ENCODE measurements at places on chromosomes 3 and 15.

DNA sequence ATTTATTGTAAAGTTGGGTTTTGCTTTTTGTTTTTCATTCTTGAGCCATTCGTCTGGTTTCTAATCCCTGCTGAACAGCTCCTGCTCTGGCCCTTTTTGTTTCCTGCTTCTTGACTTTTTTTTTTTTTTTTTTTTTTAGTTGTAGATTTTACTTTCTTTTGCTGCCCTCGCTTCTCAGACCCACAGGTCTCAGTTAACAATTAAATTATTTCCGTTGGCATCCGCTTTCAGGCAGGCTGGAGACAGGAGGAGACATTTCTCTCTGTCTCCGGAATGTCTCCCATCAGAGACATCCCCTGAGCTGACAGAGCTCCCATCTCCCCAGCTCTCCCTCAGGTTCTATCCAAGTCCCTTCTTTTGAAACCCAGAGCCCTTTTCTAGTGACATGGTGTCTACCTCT is 68.6 kb downstream of the SLC6A6 start:
- no peak overlapping the region for H3K27ac ChIP-seq
- no peak for ATAC-seq
- no peaks in the 10 kb centered on the region for H3K27me3 ChIP-seq

DNA sequence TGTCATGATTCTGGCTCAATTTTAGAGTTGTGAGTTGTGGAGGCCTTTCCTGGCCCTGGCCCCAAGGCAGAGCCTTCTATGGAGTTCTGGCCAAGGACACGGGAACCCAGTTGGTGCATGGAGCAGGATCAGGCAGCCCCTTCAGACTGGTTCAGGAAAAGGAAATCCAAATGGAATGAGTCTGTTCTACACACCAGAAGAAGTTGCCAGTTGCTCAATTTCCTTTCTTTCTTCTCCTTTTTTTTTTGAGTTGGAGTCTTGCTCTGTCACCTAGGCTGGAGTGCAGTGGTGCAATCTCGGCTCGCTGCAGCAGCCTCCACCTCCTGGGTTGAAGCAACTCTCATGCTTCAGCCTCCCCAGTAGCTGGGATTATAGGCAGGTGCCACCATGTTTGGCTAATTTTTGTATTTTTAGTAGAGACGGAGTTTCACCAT is 28.9 kb upstream of the BHLHE40 start:
- no peaks in the 10 kb centered on the region for H3K4me1 ChIP-seq
- no peaks in the 10 kb centered on the region for H3K27me3 ChIP-seq
- no peak overlapping the region for H3K27ac ChIP-seq
- ATAC-seq, result no peak
- H3K4me3 ChIP-seq, result no peak overlapping the region
- H3K36me3 ChIP-seq, result no peaks in the 10 kb centered on the region

GRCh38 chr15:64536244-64536836 is 76.0 kb downstream of the ZNF609 start:
- H3K36me3 ChIP-seq, result peaks cover 9% of the 10 kb centered on the region
- ATAC-seq, result no peak
- peaks cover 34% of the 10 kb centered on the region for H3K4me1 ChIP-seq

DNA sequence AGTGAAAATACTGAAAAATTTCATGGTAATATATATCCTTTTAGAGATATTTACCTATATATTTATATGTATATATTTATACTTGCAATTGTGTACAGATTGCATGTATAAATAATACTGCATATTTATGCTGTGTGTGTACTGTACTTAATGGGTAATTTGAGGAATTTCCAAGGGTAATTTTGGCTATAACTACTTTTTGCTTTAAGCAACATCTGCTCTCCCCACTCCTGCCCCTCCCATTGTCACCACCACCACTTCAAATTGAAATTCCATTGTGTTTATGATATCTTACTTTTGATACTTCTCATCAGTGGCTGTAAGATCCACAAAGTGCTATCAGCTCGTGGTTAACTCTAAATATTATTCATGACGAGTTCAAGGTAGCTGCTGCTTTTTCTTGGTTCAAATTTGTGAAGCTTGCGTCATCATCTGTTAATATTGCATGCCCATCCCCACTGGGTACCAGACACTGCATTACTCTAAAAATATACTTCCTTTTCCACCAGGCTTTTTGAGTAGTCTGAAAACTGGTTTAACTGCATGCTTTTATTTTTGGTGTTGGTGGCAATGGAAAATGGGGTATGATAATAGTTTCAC is 91.7 kb upstream of the MITF start:
- no peaks in the 10 kb centered on the region for H3K27me3 ChIP-seq
- no peaks in the 10 kb centered on the region for H3K4me1 ChIP-seq
- no peak for ATAC-seq
- H3K4me3 ChIP-seq, result no peak overlapping the region

DNA sequence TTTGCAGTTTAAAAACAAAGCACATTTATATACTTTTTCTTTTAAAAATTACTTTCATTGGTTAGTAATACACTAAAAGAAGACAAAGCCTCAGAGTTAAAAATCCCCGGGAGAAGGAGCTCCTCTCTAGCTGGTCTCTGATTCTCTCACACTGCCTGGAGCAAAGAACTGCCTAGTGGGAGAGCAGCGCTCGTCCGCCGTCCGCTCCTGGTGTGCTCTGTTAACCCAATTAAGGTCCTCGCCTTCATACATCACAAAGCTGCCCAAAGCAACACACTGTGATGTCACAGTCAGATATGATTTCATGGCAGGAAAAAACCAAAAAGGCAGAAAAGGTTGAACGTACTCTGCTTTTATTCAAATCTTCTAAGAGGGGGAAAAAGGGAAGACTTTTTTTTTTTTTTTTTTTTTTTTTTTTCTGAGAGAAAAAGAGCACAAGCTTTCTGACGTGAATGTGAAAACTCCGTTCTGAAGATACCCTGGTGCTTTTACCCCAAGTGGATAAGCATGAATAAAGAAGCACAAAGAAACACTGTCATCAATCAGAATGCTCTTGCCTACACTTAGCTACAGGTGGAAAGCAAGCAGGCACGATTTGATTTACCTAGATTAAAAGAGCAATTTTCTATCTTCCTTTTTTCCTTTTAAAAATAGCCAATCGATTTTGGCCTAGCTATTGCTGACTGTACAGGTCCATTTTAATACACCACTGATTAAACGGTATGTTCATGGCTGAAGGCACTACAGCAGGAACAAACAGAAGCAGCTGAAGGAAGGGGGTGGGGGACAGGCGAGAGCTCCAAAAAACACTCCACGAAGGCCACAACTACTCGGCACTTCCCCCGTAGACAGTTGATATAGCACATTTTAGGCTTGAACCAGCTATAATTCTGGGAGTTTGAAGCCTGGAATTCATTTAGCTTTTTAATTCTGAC is 115.2 kb downstream of the TIGIT start:
- no peak for ATAC-seq
- H3K36me3 ChIP-seq, result peaks cover 26% of the 10 kb centered on the region
- H3K27me3 ChIP-seq, result no peaks in the 10 kb centered on the region

DNA sequence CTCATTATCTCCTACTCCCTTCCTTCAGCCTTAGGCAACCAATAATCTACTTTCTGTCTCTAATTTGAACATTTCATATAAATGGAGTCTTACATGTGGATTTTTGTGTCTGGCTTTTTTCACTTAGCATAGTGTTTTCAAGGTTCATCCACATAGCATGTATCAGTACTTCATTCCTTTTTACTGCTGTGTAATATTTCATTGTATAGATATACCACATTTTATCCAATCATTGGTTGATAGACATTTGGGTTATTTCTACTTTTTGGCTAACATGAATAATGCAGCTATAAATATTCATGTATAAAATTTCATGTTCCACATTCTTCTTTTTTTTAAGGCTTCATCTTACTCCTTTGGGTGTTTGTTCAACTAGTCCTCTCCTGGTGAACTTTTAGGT is 20.2 kb downstream of the DBR1 start:
- no peak overlapping the region for H3K27ac ChIP-seq
- H3K4me1 ChIP-seq, result no peaks in the 10 kb centered on the region
- no peak for ATAC-seq
- H3K27me3 ChIP-seq, result peaks cover 9% of the 10 kb centered on the region

DNA sequence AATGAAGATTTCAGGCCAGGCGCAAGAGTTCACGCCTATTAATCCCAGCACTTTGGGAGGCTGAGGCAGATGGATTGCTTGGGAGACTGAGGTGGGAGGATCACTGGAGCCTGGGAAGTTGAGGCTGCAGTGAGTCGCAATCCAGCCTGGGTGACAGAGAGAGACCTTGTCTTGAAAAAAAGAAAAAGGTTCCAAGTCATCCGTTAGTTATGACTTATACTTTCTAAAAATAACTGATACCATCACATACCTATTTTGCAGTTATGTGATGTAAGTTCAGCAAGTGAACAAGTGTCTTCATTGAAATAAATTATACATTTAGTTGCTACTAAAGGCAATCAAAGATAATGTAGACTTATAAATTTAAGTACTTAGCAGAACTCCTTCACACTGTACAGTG is 22.1 kb downstream of the CLPX start:
- H3K27ac ChIP-seq, result no peak overlapping the region
- H3K4me3 ChIP-seq, result no peak overlapping the region
- no peak for ATAC-seq
- H3K27me3 ChIP-seq, result no peaks in the 10 kb centered on the region
- H3K4me1 ChIP-seq, result no peaks in the 10 kb centered on the region

DNA sequence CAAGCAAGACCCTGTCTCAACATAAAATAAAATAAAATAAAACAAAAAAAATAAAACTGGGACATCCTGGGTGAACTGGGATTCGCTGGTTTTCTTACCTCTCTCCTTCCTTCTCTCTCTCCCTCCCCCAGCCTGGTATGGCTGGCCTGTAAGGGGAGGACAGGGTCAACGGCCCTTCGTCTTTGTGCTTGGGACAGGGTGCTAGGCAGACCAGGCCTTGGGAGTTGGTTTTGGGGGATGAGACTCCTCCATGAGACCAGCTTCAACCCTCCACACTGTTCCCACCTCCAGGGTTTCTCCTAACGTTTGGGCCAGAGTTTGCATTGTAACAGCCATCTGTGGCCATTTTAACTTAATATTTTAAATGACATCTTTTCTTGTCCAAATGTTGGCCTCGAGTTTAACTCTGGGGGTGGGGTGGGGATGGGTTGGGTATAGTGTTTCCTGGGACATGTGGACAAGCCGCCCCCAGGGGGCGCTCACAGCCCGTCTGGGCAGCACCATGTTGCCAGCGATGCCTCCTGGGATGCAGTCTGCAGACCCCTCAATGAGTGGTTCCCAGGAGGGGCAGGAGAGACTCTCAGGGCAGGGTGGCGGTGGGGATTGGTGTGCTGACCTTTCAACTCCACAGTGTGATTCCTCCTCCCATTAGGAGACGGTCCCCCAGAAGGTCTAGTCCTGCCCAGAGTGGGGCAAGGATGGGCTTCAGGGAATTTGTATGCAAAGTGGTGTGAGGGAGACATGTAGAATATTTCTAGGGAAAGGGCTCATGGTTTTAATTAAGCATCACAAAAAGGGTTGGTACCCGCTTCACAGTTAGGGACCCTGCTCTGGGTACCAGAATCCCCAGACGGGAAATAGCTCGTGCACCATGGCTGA is 37.7 kb upstream of the LCTL start:
- ATAC-seq, result peak; percentile 64
- H3K27me3 ChIP-seq, result peaks cover 26% of the 10 kb centered on the region
- no peaks in the 10 kb centered on the region for H3K4me1 ChIP-seq
- no peak overlapping the region for H3K4me3 ChIP-seq

DNA sequence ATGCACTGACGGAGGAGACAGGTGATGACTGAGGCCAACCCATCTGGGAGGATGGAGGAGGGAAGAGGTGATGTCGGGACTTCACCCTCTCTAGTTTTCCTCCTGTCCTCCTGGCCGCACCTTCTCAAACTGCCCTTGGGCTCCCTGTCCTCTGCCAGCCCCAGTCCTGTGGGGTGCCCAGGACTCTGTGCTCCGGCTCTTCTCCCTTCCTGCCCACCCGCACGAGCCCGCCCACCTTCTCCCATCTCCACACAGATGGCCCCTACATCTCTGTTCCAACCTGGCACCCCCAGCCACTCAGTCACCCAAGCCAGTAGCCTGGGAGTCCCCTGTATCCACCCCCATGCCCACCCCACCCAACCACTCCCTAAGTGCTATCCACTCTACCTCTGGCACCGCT is 206.7 kb upstream of the LINGO1 start:
- ATAC-seq, result no peak
- H3K36me3 ChIP-seq, result no peaks in the 10 kb centered on the region
- H3K4me1 ChIP-seq, result no peaks in the 10 kb centered on the region
- no peak overlapping the region for H3K27ac ChIP-seq
- no peak overlapping the region for H3K4me3 ChIP-seq
- peaks cover 37% of the 10 kb centered on the region for H3K27me3 ChIP-seq

DNA sequence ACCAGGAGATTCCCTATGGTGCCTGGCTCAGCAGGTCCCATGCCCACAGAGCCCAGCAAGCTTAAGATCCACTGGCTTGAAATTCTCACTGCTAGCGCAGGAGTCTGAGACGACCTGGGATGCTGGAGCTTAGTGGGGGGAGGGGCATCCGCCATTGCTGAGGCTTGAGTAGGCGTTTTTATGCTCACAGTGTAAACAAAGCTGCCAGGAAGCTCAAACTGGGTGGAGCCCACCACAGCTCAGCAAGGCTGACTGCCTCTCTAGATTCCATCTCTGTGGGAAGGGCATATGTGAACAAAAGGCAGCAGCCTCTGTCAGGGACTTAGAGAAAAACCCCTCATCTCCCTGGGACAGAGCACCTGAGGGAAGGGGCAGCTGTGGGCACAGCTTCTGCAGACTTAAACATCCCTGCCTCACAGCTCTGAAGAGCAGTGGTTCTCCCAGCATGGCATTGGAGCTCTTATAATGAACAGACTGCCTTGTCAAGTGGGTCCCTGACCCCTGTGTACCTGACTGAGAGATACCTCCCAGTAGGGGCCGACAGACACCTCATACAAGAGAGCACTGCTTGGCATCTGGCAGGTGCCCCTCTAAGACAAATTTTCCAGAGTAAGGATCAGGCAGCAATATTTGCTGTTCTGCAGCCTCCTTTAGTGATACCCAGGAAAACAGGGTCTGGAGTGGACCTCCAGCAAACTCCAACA is 231.5 kb upstream of the SETMAR start:
- H3K4me1 ChIP-seq, result peaks cover 84% of the 10 kb centered on the region
- peak; percentile 50 for ATAC-seq
- H3K4me3 ChIP-seq, result peak overlapping the region; percentile 55

DNA sequence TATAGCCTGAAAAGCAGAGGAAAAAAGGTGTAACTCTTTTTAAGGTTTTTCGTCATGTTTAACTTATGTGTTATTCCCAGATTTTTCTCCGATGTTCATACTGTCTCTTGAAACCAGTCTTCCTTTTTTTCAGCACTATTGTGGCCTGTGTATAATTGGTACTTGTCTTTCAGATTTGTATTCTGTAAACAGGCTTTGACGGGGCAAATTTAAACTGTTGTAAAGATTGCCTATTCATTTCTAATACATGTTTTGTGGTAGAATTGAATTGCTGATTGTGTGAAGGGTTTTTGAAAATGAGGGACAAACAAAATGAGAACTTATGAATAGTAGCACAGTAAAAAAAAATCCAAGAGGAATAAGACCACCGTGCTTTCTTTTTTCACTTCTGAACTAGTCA is 33.6 kb downstream of the AKAP13 start:
- H3K4me1 ChIP-seq, result peaks cover 62% of the 10 kb centered on the region
- peaks cover 22% of the 10 kb centered on the region for H3K36me3 ChIP-seq
- H3K27me3 ChIP-seq, result no peaks in the 10 kb centered on the region
- H3K4me3 ChIP-seq, result peak overlapping the region; percentile 48
- H3K27ac ChIP-seq, result peak overlapping the region; percentile 87
